ENCODE measurements at places on chromosomes 16 and 17.

- peak; percentile 73 for DNase-seq
Measured at GRCh38 chr17:27491713-27492190, 35.5 kb downstream of the KSR1 start.

- no peak for DNase-seq
Measured at GRCh38 chr17:28276011-28276410, 43.0 kb upstream of the TMEM97 start.

DNA sequence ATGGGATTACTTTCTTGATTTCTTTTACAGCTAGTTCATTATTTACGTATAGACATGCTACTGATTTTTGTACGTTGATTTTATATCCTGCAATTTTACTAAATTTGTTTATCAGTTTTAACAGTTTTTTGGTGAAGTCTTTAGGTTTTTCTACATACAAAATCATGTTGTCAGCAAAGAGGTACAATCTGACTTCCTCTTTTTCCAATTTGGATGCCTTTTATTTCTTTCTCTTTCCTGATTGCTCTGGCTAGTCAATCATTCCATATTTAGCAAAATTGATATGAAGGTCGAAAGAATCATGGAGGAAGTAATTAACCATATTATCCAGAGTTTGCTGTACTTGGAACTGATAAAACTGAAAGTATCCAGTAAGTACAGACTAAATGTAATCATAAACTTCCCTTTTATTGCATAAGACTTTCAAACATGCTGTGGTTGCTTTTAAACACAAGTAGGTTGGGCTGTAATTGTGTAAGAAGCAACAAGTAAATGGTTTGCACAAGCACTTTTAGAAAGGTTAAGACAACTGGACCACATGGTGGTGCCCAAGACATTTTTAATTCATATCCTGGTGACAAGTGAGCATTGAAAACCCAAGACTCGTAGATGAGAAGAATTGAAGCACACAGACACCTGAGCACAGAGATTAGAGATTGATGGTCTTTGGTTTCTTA, 8.4 kb downstream of the GDE1 start:
- no peak for DNase-seq

DNA sequence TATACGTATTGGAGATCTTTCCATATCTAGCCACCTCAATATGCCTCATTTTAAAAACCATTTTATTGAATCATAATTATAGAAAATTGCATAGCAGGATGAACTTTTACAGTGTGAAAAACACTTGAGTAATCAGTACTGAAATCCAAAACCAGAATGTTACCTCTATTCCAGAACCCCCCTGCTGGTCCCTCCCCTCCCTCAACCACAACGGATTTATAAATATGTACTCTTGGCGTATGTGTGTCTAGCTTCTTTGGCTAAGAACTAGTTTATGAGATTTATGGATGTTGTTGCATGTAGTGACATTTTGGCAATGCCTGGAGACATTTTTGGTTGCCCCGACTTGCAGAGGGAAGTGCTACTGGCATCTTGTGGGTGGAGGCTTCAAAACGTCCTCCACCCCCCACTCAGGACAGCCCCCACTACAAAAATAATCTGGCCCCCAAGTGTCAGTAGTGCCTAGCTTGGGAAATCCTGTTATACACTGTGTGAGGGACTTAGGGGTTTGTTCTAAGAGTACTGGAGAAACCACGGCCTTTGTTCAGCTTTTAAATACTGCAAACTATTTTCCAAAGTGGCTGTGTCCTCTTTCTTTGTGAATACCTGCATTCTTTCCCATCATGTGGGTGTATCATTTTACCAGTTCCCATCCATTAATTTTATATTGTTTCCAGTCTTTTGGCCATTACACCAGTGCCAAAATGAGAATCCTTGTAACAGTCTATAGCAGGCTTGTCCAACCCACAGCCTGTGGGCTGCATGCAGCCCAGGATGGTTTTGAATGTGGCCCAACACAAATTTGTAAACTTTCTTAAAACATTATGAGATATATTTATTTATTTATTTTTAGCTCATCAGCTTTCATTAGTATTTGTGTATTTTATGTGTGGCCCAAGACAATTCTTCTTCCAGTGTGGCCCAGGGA, 23.7 kb downstream of the ITPRIPL2 start:
- no peak for DNase-seq

DNA sequence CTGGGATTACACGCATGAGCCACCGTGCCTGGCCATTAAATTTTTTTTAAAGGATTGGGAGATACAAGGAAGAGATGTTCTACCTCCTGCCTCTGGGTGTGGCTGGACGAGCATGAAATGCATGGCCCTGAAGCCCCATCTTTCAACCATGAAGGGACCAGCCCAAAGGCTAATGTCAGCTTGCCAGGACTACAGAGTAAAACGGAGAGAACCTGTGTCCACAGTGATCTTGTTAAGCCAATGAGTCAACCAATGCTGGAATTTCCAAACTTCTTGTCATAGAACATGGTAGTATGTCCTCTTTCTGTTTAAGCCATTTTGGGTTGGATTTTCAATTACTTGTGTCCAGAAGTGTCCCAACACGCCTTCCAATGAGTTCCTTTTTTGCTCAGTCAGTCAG, 71.3 kb downstream of the RTN4RL1 start:
- no peak for DNase-seq
